ENCODE measurements at places on chromosomes 12 and 14.

GRCh38 chr12:6092784-6093722, 31.4 kb downstream of the VWF start:
- DNase-seq, result peak; percentile 73

- DNase-seq, result no peak
Observed at GRCh38 chr12:58293308-58293982, 352.1 kb downstream of the ATP23 start.

DNA sequence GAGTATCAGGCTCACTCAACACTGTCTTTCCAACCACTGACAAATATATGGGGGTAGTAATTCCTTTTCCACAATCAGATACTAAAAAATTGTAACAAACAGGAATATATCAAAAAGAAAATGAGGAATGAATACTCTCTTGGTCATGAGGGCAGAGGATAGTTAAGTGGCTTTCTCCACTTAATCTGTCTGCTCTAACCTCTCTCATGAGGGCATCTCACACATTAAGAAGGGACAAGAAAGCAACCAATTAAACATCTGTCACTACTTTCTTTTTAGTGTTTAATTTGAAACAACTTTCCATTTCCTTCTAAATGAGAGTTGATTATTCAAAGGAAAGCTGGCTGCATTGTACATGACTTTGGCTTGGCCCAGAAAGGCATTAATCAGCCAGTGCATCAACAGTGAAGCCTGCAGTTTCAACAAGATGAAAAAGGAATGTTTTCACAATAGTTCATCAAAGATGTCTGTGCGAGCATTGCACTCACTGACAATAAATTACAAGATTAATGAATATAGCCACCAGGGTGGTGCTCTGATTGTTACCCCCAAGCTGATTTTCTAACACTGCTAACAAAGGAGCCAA, 142.0 kb downstream of the SEC23A start:
- DNase-seq, result peak; percentile 47

GRCh38 chr12:42760550-42760949, 171.0 kb upstream of the PRICKLE1 start:
- DNase-seq, result no peak

DNA sequence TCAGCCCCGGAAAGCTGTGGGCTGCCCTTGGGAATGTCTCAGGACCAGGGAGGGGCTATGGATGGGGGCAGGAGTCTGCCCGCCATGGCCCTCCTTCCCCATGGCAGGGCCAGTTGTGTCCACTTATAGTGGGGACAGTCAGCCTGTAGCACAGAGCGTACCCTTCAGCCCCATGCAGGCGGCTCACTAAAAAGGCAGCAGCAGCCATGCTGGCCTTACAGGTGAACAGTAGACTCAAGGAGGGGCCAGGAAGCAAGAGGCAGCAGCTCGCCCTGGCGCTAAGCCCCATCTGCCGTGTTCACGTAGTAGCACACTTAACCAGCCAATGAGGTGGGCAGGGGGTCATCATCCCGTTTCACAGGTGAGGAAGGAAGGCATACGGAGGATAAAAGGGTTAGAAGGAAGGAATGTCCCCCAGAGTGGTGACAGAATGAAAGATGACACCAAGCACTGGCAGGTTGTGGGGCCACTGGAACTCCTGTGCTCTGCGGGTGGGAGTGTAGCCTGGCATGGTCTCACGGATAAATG, 52.7 kb downstream of the FAM222A start:
- no peak for DNase-seq

- DNase-seq, result no peak
Observed at GRCh38 chr12:53750812-53751335, 905 bp downstream of the CISTR start.

DNA sequence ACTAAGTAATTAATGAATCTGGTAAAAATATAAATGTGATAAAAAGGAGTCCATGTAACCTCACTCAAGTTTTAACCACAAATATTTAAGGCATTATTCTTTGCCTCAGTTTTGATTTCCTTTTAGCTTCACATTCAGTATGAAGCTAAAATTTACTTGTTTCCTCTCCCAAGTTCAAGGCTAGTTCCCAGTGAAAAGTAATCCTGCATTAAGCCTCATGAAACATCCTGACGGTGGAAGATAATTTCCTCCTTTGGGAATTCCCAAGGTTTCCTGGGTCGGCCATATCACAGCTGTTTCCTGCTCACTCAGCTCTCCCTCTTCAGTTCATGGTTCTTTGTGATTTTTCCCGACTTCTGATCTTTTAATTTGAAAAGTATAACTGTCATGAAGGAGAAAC, 1256.8 kb upstream of the FLRT2 start:
- no peak for DNase-seq

DNA sequence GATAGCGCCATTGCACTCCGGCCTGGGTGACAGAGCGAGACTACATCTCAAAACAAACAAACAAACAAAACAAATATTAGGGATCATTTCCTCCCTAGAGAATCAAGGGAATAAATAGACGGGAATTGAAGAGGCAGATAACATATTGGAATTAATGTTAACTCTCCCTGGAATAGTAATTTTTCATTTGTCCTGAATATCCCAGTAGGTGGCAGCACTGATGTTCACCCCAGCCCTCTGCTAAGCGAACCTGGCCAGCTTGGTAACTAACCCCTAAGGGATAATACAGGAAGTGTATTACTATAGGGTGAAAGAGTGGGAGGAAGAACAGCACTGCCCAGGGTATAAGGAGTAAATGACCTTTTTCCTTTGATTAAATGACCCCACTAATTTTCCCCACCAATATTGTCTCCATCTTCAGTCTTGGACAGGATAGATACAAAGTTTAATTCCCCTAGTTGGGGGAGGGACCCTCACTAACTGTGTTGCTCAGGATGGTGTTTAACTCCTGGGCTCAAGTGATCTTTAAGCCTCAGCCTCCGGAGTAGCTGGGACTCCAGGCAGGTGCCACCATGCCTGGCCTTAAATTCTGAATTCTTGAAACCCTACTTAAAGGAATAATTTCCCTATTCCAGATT, 40.5 kb downstream of the SLC2A14 start:
- peak; percentile 62 for DNase-seq

- DNase-seq, result no peak
Observed at GRCh38 chr12:124909831-124910560, 4.5 kb downstream of the UBC start.
